ENCODE measurements at places on chromosomes 16 and 17.
A peak's percentile ranks its signal among the peaks of the same experiment; 100 is the strongest.

DNA sequence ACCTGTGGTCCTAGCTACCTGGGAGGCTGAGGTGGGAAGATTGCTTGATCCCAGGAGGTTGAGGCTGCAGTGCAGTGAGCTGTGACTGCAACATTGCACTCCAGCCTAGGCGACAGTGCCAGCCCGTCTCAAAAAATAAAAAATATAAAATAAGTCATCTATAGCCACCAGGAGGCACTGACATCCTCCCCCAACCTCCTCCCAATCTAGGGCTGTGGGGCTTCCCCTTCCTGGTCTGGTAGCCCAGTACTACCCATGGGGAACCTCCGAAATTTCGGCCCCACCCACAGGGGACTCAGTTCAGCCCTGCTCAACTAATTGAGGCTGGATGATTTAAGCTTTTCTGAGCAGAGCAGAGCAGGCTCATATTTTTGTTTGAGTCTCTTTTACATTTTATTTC lies 3.2 kb downstream of the ZSCAN10 start:
- DNase-seq = peak; percentile 39

- peak; percentile 4 for DNase-seq
Measured at GRCh38 chr17:4297351-4297750, 33.6 kb upstream of the ANKFY1 start.

DNA sequence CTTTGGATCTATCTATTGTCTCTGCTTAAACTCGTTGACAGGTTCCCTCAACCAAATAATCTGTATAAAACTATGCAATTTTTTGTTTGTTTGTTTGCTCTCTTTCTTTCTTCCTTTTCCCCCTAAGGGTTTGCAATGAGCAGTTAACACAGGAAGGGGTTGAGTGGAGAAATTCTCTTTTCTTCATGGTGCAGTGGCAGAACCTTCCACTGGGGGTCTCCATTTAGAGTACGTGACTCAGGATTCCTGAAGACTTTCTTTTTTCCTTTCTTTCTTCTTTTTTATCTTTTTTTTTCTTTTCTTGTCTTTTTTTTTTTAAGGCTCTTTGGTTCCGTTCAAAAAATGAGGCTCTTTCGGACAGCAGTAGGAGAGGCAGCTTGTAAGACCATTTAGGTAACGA lies 19.5 kb upstream of the RBFOX1 start:
- peak; percentile 7 for DNase-seq

- no peak for DNase-seq
Measured at GRCh38 chr16:29653471-29653870, 9.6 kb upstream of the SPN start.

DNA sequence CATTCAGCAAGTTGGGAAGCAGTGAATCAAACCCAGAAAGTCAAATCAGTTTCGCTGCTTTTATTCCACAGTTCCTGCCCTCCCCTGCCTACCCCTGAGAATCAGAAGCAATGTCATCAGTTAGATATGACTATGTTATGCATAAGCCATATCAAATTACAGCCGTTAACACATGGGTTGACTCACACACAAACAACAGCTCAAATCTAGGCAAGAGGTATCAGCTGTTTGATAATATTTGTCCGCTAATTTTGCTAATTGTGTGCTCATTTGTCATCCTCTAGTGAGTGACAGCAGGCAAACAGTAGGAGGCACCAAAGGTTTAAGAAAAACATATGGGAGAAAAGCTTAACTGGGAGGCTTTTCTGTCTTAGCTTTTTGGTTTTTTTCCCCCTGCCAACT lies 327.4 kb upstream of the CCL2 start:
- peak; percentile 50 for DNase-seq

GRCh38 chr17:8574687-8575086 lies 55.8 kb downstream of the MYH10 start:
- DNase-seq = peak; percentile 24

DNA sequence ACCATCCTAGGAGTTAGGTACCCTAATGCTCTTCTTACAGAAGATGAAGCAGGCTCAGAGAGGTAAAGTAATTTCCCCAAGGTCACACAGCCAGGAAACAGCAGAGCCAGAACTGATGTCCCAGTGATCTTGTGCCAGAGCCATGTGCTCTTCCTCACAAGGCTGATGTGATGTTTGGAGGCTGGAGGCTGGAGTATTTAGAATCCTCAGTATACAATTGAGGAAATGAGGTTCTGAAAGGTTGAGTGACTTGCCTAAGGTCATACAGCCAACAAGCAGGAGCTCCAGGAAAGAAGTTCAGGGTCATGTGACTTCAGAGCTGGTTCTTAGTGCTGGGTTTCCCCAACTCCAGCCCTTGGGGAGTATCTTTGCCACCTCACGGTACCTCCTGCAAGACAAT lies 18.5 kb downstream of the ITPRIPL2 start:
- no peak for DNase-seq

- DNase-seq = no peak
Measured at GRCh38 chr16:58411736-58412614, 19.7 kb downstream of the GINS3 start.

Data from GM23248 (cell line).